B cell (primary cell): ENCODE measurements at places on chromosomes 11 and 22. TPM values are rescaled to one million over a fixed set of nuclear protein-coding genes. Genes with fewer than 3 reads are reported as not detected.

GRCh38 chr11:117193130-117194020 is 5.8 kb upstream of the TAGLN start:
- no peak overlapping the region for H3K27ac ChIP-seq
- no peak for DNase-seq
- no peaks in the 10 kb centered on the region for H3K27me3 ChIP-seq
- peaks cover 78% of the 10 kb centered on the region for H3K36me3 ChIP-seq

- no peaks in the 10 kb centered on the region for H3K36me3 ChIP-seq
- no peaks in the 10 kb centered on the region for H3K27me3 ChIP-seq
- DNase-seq, result no peak
- no peak overlapping the region for H3K4me3 ChIP-seq
Observed at GRCh38 chr11:43130616-43131015, 181.2 kb upstream of the API5 start.

- no peaks in the 10 kb centered on the region for H3K27me3 ChIP-seq
- H3K4me3 ChIP-seq, result no peak overlapping the region
- no peaks in the 10 kb centered on the region for H3K36me3 ChIP-seq
- no peak for DNase-seq
Observed at GRCh38 chr11:109658190-109658589, 236.2 kb downstream of the C11orf87 start.

- no peaks in the 10 kb centered on the region for H3K27me3 ChIP-seq
- no peak overlapping the region for H3K27ac ChIP-seq
- H3K4me1 ChIP-seq, result peaks cover 49% of the 10 kb centered on the region
- H3K36me3 ChIP-seq, result no peaks in the 10 kb centered on the region
- DNase-seq, result peak; percentile 88
- no peak overlapping the region for H3K4me3 ChIP-seq
Observed at GRCh38 chr22:22955866-22956535, 68.4 kb downstream of the IGLL5 start.

DNA sequence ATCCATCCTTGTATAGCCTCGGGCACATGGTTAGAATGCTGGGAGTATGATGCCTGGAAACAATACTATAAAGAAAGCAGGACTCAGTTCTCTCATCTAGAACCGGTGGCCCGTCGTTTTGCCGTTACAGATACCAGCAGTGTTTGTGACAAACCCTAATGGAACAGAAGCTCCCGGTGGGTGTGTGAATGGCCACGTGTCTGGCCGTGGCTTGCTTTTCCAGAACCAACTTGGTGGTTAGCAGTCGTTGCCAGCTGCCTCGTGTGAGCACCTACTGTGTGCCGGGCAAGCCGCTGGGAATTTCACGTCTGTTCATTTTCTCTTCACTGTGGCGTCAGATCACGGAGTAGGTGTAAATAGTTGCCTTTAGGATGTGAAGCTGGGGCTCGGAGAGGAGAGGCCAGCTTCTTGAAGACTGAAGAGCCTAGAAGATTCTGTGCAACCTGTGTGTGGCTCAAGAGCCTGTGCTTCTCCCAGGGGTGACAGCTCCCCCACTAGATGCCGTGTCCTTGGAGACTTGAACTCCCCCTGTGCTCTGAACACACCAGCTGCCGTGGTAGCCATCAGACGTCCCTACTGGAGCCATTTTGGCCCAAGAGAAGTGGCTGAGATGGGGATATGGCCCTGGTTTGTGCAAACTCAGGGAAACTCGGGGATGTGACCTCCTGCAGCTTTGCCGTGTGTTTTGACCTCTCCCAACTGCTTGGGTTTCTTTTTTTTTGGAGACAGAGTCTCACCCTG is 57.5 kb upstream of the PPARA start:
- no peaks in the 10 kb centered on the region for H3K4me1 ChIP-seq
- no peak overlapping the region for H3K4me3 ChIP-seq
- no peak for DNase-seq
- no peak overlapping the region for H3K27ac ChIP-seq
- no peaks in the 10 kb centered on the region for H3K27me3 ChIP-seq

DNA sequence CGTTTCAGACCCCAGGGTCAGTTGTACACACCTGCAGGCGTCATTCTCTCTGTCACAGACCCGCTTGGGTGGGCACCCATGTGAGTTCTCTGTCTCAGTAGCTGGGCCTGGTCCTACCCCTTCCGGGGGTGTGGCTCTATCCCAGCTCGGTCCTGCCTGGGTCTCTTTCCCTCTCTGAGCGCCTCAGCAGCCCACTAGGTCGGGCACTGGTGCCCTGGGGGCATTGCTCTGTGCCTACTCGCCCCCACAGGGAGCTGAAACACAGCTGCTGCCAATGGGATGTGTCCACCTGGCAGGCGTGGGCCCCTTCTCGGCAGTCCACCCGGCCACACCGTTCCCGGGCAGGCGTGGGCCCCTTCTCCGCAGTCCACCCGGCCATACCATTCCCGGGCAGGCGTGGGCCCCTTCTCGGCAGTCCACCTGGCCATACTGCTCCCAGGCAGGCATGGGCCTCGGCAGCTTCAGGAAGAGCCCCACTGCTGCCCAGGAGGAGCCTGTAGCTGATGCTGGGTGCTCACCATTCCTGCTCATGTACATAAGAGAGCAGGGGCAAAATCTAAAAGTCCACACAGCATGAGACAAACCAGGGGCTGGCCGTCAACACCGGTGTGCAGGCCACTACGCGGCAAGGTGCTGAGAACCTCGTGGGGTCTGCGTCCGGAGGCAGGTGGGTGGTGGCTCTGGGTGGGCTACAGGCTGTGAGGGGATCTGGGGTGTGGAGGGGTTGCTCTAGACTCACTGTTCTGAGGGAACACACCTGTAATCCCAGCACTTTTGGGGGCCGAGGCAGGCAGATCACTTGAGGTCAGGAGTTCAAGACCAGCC is 12.3 kb downstream of the MLC1 start:
- H3K36me3 ChIP-seq, result no peaks in the 10 kb centered on the region
- no peak overlapping the region for H3K27ac ChIP-seq
- no peak overlapping the region for H3K4me3 ChIP-seq
- DNase-seq, result no peak

DNA sequence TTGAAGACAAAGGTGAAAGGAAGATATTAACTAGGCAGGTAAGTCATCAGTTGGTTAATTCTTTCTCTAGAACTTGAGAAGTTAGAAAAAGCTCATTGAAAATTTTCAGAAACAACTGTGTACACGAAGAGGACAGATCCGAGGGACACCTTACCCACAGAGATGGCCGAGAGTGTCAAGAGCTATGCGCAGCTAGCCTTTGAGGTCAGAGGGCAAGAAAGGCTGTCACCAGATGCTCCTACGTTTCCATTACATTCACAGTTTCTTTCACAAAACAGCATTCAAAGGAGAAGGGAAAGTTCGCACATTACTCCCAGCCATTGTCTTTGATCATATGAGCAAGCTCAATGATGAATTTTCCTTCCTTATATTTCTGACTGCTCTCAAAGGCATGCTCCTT is 34.8 kb downstream of the YPEL1 start:
- H3K27ac ChIP-seq, result no peak overlapping the region
- H3K36me3 ChIP-seq, result peaks cover 2% of the 10 kb centered on the region
- H3K27me3 ChIP-seq, result no peaks in the 10 kb centered on the region
- H3K4me3 ChIP-seq, result no peak overlapping the region
- no peak for DNase-seq

GRCh38 chr11:36380296-36381014 is 84.4 kb downstream of the PRR5L start:
- peaks cover 16% of the 10 kb centered on the region for H3K27me3 ChIP-seq
- no peak overlapping the region for H3K27ac ChIP-seq
- H3K4me1 ChIP-seq, result peaks cover 26% of the 10 kb centered on the region

DNA sequence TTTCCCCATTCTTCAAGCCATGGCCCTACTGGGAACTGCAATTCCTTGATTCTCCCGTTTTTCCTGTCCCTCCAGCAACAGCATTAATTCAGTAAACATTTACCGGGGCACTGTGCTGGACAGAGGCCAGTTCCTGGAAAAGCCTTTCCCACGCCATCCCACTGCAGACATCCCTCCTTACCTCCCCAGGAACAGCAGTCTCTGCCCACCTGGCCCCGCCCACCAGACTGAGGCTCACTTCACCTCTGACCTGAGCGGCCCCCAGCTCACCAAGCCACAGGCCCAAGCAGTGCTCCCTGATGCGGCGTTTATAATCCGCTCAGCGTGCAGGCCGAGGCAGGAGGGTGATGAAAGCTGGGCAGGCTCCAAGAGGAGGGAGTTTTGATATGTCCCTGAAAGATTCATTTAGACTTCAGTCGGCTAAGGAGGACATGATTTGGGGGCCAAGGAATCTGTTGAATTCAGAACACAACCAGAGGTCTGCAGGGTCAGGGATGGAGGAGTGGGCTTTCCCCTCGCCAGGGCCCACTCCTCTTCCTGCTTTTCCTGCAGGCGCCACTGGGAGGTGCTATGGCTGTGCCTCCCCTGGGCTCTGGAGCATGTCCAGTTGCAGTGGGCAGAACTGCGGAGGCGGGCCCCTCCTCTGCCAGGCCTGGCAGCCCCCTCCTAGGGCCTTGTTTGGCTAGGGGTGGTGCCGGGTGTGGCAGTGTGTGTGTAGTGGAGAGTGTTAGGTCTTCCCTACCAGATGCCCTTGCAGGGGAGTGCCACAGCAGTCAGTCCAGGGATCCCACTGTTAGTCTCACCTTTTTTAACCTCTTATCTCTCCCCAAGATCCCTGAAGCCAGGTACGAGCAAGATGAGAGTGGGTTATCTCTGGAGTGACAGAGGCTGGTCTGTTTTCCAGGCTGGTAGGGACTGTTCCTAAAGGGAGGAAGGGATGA is 1.4 kb upstream of the TAGLN start:
- no peaks in the 10 kb centered on the region for H3K36me3 ChIP-seq
- no peak overlapping the region for H3K27ac ChIP-seq
- H3K27me3 ChIP-seq, result no peaks in the 10 kb centered on the region
- peaks cover 37% of the 10 kb centered on the region for H3K4me1 ChIP-seq

- H3K36me3 ChIP-seq, result no peaks in the 10 kb centered on the region
- H3K4me1 ChIP-seq, result peaks cover 8% of the 10 kb centered on the region
- DNase-seq, result no peak
- no peak overlapping the region for H3K27ac ChIP-seq
- no peaks in the 10 kb centered on the region for H3K27me3 ChIP-seq
Observed at GRCh38 chr22:42969348-42969975, 45.5 kb downstream of the PACSIN2 start.

GRCh38 chr22:20840646-20841371 is 17.8 kb downstream of the PI4KA start:
- H3K4me1 ChIP-seq, result peaks cover 7% of the 10 kb centered on the region
- DNase-seq, result no peak
- H3K36me3 ChIP-seq, result no peaks in the 10 kb centered on the region
- no peak overlapping the region for H3K4me3 ChIP-seq

DNA sequence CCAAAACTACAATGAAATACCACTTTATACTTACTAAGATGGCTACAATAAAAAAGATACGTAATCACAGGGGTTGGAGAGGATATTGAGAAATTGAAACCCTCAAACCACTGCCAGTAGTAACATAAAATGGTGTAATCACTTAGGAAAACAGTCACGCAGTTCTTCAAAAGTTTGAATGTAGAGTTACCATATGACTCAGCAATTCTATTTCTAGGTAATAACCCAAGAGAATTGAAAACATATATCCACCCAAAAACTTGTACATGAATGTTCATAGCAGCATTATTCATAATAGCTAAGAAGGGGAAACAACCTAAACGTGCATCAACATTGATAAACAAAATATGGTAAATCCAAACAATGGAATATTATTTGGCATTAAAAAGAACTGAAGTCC is 24.4 kb upstream of the PSMA1 start:
- no peak for DNase-seq
- H3K4me3 ChIP-seq, result no peak overlapping the region
- H3K27ac ChIP-seq, result no peak overlapping the region
- H3K27me3 ChIP-seq, result no peaks in the 10 kb centered on the region
- H3K4me1 ChIP-seq, result no peaks in the 10 kb centered on the region

DNA sequence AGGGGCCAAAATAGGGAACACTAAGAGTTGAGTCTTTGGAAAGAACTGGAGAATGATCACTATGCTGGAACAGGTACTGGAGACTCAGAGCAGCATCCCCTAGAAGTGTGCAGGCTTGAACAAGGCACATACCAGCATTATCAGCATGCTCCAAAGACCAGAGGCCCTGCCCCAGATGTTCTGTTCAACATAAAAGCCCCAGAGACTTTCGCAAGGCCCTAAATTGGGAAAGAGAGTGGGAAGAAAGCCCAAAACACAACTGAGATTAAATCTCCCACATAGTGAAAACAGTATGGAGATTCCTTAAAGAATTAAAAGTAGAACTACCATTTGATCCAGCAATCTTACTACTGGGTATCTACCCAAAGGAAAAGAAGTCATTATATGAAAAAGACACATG is 9.4 kb downstream of the CNGA4 start:
- H3K4me3 ChIP-seq, result no peak overlapping the region
- no peaks in the 10 kb centered on the region for H3K27me3 ChIP-seq
- no peaks in the 10 kb centered on the region for H3K36me3 ChIP-seq
- DNase-seq, result no peak

The SMTNL1 gene
- not detected in 2 replicates for total RNA-seq

The ZNF195 gene
- 46.0 and 47.3 TPM in 2 replicates for total RNA-seq

The DCHS1 gene
- total RNA-seq, result 0.78 and 0.84 TPM in 2 replicates

The MS4A15 gene
- not detected in 2 replicates for total RNA-seq

The HIC2 gene
- total RNA-seq, result 8.1 and 8.4 TPM in 2 replicates

The ADAMTS8 gene
- not detected in 2 replicates for total RNA-seq

The ACR gene
- not detected in 2 replicates for total RNA-seq
